ENCODE measurements at places on chromosomes 5 and 9. TPM values are rescaled to one million over a fixed set of nuclear protein-coding genes. Genes with fewer than 3 reads are reported as not detected.
A peak's percentile ranks its signal among the peaks of the same experiment; 100 is the strongest.

DNA sequence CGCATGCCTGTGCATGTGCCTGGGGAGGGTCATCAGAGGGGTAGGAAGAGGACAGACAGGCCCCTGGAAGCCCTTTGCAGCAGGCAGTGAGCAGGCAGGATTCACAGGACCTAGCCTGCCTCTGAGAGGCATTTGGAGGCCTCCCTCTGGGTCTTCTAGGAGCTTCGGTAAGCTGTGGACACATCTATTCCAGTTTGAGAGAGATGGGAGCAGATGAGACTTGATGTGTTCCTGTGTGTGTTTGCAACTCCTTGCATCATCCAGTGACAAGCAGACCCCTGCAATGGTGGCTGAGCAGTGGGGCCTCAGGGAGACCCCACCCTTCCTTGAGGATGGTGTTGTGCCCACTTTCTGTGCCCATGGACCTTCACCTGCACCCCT lies 64.0 kb downstream of the GADD45G start:
- H3K27ac ChIP-seq: no peak overlapping the region
- peaks cover 19% of the 10 kb centered on the region for H3K27me3 ChIP-seq
- no peak overlapping the region for H3K4me3 ChIP-seq
- peaks cover 12% of the 10 kb centered on the region for H3K4me1 ChIP-seq

- H3K4me3 ChIP-seq: no peak overlapping the region
Measured at GRCh38 chr5:93777620-93778019, 36.2 kb upstream of the POU5F2 start.

DNA sequence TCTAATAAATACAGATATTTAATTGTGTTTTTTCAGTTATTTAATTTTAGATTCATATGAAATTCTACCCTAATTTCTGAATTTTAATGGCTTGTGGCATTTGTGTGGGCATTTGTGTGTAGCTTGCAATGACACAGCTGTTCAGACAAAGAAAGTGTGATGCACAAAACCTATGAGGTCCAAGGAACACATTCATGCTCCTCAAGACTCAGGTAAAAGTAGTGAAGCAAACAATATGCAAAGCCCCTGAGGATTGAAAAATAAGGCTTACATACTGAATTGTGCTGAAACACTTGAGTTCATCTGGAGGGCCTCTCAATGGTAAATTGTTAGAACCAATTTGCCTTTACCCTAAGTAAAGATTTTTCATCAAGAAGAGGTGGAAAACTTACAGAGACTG lies 28.1 kb downstream of the IL7R start:
- H3K4me1 ChIP-seq: no peaks in the 10 kb centered on the region
- no peaks in the 10 kb centered on the region for H3K27me3 ChIP-seq
- no peak overlapping the region for H3K4me3 ChIP-seq
- no peak overlapping the region for H3K27ac ChIP-seq
- no peak for DNase-seq

DNA sequence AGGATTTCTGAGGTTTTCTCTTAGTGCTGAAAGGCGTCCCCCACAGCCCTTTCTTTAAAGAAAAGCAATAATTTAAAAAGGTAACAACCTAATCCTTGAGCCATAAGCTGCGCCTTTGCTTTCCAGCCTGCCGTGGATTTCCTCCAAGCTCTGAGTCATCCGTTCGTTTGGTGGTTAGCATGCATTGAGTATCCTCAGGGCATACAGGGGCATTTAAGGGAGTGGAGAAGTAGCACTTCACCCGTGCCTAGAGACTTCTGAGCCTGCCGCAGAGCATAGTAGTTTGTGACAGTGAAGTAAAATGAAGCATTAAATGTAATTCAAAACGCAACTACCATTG lies 892 bp upstream of the TNC start:
- H3K27me3 ChIP-seq: peaks cover 11% of the 10 kb centered on the region
- H3K4me1 ChIP-seq: peaks cover 26% of the 10 kb centered on the region
- DNase-seq: peak; percentile 90
- H3K36me3 ChIP-seq: no peaks in the 10 kb centered on the region
- peak overlapping the region; percentile 88 for H3K27ac ChIP-seq
- H3K4me3 ChIP-seq: peak overlapping the region; percentile 25

GRCh38 chr5:108661024-108661423 lies 86.7 kb upstream of the FER start:
- H3K27ac ChIP-seq: no peak overlapping the region
- peaks cover 3% of the 10 kb centered on the region for H3K4me1 ChIP-seq
- H3K36me3 ChIP-seq: no peaks in the 10 kb centered on the region

Gene SLC30A5
- total RNA-seq: 42.7 TPM

Gene SPATA31D4
- not detected for total RNA-seq
